Activated B cell treated with CpG ODN at 0.5 μM for 24 hours (primary cell): ENCODE measurements at places on chromosomes 7 and 10.

DNA sequence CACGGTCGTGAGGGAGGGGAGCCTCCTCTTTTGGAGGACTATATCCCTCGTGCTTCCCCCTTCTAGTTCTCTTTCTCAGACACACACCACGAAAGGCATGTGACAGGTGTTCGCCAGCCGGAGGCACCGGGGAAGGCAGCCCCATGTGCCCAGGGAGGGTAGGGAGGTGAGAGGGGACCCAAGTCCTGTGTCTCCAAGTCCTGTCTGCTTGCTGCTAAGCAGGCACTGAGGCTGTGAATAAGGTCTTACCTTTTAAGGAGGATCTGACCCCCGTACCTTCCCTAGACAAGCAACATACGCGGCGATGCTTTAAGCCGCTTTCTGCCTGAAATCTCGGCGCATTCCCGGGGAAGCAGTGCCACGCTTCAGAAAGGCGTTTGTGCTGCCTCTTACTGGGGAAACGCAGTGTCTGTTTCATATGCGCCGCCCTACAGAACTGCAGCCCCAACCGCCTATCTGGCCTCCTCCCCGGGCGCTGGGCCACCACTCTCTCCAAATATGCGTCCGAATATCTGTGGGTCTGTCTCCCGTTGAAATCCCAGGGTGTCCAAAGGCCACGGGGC lies 770 bp downstream of the PLXNA4 start:
- DNase-seq = no peak

GRCh38 chr10:29740981-29741545 lies 106.3 kb upstream of the SVIL start:
- no peak for DNase-seq

GRCh38 chr7:85074992-85075391 lies 111.9 kb downstream of the SEMA3D start:
- no peak for DNase-seq

DNA sequence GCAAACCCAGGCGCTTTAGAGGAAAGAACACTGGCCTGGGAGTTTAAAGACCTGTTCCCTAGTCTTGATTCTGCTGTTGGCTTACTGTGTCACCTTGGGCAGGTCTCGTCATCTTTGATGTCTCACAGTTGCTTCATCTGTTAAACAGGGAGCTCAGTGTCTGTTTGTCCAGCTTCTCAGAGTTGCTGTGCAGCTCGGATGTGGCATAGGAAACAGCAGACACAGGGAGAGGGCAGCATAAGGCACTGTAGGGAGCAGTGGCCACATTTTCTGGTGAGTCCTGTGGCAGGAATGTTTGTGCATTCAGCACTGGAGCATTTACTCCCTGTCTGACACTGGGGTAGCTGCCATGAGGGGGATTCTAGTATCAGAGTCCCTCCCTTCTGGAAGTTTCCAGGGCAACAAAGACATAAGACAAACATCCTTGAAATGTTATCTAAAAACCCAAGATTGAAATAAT lies 2.0 kb downstream of the REPIN1 start:
- DNase-seq = no peak

GRCh38 chr7:78760620-78761355 lies 692.7 kb downstream of the MAGI2 start:
- DNase-seq = no peak

GRCh38 chr7:149832332-149833041 lies 5.7 kb upstream of the ZNF862 start:
- no peak for DNase-seq

DNA sequence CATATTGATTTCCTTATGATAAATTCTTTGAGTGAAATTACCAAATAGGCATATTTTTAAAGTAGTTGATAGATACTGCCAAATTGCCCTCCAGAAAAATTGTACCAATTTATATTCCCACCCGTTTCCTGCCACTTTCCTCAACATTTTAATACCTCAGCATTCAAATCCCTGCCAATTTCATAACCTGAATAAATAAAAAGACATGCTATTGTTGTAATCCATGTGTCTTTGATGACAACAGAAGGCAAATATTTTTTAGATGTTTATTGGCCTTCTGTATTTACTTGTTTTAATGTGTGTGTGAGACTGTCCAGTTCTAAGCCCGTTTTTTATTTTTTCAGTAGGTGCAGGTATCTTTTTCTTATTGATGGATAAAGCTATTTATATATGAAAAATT lies 71.7 kb downstream of the TEX36 start:
- no peak for DNase-seq

DNA sequence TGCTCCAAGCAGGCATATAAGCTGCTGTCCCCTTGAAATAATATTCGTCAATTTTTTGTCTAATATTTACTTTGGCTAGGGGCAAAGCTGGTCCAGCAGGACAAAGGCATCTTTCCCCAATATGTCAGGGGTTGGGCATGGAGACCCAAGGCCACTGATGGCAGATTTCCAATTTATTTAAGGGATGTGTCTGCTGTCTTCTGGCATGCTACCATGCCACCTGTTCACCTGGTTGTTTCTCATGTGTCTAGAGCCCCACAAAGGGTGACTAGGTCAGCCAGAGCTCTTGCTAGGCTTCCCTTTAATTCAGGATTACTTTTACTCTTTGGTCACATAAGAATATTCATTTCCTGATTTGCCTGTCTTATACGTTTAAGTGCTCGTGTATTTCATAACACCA lies 22.1 kb upstream of the SYPL1 start:
- DNase-seq = no peak

GRCh38 chr7:125611582-125611981 lies 682.0 kb upstream of the POT1 start:
- no peak for DNase-seq

DNA sequence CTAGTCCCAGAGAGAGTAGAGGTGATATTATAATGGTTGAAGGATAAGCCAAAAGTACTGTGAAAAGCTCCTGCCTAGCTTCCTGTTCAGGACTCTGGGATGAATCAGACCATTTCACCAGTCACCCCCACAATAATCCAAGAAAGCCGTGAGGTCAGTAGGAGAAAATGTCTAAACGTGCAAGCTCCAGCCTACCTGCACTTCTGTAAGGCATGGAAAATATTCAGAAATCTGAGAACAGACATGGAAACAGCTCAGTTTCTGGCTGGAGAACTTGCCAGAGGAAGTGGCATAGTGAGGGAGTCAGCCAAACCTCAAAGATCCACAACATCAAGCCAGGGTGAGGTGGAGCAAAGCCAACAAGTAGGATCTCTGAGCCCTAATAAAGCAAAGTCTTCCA lies 58.2 kb downstream of the ELAPOR2 start:
- no peak for DNase-seq

GRCh38 chr7:45911311-45911710 lies 9.8 kb downstream of the IGFBP3 start:
- no peak for DNase-seq

DNA sequence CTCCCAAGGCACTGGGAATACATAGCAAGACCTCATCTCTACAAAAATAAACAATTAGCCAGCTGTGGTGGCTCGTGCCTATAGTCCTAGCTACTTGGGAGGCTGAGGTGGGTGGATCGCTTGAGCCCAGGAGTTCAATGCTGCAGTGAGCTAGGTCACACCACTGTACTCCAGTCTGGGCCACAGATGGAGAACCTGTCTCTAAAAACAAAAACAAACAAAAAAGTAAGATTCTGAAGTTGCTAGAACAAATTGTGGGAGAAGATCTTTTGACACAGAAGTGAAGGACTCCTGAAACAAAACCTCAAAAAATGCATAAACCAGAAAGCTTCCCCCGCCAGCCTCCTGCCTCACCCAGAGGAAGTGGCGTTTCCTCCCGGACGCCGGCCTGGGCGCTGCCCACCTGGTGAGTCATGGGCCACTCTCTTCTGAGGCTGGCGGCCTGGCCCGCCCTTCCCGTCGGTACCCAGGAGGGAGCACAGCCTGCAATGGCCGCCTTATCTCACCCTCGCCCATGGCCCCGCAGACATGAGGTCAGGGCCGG lies 25.4 kb upstream of the ELN start:
- DNase-seq = no peak

DNA sequence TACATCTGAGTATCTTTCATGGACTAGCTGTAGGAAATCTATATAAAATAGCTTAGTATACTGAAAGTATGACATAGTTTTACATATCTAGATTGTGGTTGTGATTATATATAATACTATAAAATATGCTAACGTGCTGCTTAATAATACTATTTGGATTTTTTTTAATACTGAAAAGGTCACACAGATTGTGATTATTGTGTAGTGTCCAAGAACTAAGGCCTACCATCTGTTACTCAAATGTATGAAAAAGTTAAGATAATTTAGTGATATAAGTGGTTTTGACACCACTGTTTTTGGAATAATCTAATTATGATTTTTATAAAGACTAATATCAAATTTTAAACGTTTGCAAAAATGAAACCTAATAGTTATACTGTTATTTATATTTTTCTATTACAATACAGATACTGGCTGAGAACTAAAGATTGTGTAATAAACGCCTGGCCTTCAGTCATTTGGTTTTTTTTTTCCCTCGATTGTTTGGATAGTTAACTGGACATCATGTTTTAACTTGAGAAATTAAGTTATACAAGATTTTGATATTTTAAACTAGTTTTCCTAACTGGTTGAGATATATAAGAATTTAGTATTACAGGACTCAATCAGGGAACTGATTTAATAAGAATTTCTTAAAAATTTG lies 12.6 kb downstream of the PTEN start:
- no peak for DNase-seq

GRCh38 chr7:107661081-107661864 lies 645 bp downstream of the SLC26A4 start:
- DNase-seq = peak; percentile 42

DNA sequence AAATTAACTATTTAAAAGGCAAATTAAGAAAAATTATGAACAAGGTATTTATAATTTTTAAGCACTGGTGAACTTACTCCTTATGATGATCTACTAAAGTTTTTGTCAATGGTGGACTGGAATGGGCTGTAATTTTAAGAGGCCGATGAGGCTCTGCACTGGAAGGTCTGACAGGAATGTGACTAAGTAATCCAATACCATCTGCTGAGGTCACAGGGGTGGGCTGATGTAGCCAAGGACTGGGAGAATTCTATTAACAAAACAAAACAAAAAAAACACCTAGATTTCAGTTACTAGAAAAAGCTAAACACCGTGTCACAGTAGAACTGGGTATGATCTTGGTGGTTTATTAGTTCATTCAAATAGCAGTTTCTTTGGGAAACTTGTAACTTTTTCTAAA lies 75.9 kb downstream of the NRBF2 start:
- no peak for DNase-seq

- DNase-seq = no peak
Measured at GRCh38 chr10:89371987-89372386, 5.9 kb upstream of the IFIT1B start.
